ENCODE measurements at places on chromosomes 1 and 21.
A peak's percentile ranks its signal among the peaks of the same experiment; 100 is the strongest.

DNA sequence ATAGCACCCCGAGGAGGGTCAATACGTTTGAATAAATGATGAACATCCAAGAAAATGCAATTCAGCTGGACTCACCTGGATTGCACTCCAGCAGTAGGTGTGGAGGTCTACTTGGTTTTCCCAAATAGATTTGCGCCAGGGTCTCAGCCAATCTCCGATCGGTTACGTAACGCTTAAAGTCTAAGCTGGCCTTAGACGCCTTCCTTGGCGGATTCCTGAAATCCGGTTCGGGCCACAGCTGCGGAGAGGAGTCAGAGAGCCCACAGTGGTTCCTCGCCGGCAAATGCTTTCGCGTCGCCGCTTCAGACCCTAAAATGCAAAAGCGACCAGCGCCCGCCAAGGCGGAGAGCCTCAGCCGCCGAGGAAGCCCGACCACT is 322 bp downstream of the TFB2M start:
- DNase-seq, result no peak

DNA sequence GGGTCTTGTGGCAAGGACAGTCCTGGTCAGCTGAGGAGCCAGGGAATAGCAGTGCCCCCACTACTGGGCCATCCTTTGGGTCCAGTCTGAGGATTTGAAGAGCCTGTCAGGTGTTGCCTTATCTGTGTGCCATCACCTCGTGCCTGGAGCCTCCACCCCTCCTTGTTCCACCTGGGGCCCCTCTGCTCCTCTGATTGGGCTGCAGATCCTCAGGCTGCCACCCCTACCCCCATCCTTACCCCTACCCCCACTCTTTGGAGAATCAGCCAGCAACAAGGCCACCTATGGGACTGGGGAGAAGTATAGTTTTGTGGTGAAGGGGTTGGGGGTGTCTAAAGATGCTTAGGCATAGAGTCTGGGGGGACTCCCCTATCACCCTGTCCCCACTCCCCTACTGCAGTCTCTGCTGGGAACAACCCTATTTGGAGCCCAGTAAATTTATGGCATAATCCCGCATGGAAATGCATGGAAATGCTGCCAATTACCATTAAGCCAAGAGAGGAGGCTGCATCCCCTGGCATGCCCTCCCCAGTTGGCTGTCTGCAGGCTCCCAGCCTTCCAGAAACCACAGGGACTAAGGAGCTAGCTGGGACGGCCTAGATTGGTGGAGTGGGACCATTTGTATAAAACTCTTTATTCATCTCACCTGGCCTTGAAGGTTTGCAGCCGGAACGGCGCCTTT is 142.7 kb upstream of the CSF3R start:
- DNase-seq, result no peak

GRCh38 chr1:88791192-88791591 is 100.2 kb downstream of the GTF2B start:
- DNase-seq, result no peak

- DNase-seq, result peak; percentile 36
Measured at GRCh38 chr21:26715878-26716506, 129.2 kb downstream of the ADAMTS1 start.

- no peak for DNase-seq
Measured at GRCh38 chr1:80987106-80987505, 813.6 kb upstream of the ADGRL2 start.

DNA sequence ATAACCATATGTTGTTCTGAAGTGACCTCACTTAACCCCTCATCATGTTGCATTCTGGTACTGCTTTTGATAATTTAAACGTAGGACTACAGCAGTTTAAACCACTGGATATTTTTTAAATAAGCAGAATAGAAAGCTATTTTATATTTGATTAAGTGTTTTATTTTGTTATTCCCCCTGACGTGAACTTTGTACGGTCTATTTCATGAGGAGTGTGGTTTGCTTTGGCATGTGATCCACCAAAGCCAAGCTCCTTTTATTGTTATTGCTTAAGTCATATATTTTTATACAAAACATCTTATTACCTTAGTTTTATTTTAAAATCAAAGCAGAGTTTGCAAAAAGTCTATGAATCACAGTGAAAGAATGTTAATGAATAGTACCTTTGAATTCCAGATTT is 101.4 kb upstream of the L1TD1 start:
- DNase-seq, result no peak

GRCh38 chr1:147627435-147628110 is 42.8 kb downstream of the ACP6 start:
- peak; percentile 68 for DNase-seq

Data from T47D (cell line).